NCI-H2081 (cell line): ENCODE measurements at places on chromosomes 7 and 10.

DNA sequence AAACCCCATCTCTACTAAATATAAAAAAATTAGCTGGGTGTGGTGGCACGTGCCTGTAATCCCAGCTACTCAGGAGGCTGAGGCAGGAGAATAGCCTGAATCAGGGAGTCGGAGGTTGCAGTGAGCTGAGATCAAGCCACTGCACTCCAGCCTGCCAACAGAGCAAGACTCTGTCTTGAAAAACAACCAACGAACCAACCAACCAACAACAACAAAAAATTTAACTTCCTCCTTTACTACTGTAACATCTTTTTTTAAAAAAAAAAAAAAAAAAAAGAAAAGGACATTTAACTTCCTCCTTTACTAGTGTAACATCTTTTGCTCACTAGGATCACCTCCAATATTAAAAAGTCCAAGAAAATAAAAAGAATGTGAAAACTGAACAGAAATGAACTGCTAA, 92.3 kb upstream of the TMEM168 start:
- DNase-seq, result no peak

DNA sequence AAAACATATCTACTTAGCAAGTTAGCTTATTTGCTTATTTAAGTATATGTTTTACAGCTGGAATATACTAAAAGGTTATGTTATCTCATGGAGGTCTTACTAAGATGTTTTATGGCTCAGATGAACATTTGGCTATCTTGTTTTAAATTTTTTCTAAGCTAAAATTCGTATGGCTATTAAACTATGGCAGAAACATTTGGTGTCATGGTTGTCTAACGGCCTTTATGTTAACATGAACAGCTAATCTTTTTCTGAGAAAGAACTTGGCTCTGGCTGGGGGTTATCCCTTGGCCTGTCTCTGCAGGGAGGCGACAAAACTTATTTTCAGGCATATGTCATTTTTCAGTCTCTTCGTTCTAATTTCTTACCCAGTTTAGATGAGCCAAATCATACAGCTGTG, 101.5 kb upstream of the MTPN start:
- DNase-seq, result no peak

DNA sequence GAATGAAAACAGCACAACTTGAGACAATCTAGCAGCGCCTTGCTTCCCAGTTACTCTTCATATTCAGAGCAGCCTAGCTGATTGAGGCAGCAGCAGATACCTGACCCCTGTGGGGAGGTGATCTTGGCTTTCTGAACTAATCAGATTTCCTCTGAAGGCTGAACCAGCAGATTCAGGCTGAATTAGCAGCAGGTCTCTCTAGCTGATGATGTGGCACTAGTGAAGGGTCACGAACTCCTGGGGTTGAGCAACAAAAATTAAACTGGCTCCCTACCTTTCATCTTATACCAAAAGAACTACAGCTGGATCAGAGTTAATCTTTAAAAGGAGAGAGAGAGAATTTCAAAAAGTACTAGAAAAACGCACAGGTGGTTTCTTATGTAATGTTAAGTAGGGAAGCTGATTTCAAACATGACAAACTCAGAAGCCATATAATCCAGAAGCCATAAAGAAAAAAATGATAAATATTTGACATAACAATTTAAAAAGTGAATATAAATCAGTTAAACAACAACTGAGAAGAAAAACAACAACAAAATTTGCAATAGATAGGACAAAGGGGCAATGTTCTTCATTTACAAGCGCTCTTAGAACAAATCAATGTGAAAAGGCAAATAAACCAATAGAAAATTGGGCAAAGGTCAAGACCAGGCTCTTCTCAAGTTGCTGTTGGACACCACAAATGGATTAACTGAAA, 13.5 kb downstream of the SLC25A13 start:
- no peak for DNase-seq

DNA sequence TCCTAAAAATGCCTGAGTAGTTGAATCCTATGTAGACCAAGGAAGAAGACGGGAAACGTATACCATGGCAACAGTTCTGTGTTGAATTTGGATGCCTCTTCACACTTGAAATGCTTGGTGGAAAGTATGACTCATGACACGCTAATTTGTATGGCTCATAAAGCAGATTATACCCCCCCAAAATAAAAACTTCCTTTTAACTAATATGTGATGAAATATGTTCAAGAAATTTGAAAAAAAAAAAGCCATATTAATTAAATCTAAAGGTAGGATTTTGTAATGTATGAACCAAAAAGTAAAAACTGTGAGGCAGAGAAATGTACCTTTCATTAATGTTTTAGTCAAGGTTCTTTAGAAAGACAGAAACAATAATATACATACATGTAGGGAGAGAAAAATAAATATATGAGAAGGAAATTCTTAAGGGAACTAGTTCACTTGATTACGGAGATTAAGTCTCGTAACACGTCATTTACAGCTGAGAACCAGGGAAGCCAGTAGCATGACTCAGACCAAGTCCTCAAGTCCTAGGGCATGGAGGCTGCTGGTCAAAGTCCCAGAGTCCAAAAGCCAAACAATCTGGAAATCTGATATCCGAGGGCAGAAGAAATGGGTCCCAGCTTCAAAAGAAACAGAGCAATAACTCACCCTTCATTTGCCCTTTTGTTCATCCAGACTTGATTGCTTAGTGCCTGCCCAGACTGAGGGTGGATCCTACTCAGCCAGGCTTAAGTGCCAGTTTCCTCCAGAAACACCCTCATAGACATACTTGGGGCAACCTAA, 485.1 kb downstream of the SEMA3D start:
- DNase-seq, result no peak

DNA sequence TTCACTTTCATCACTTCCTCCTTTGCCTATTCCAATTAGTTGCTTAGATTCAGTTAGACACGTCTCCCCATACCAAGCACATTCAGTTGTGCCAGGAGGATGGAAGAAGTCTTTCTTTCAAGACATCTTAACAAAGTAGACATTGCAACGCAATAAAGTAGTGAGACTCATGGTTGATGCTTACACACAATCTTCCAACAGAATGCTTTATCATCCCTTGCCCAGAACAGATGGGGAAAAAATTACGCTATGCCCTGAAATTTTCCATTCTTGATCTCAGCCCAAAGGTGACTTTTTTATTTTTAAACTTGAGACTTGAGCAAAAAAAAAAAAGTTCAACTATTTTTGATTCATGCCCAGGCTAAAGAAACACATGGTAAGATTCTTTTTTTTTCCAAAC, 74.9 kb downstream of the KCNMA1 start:
- DNase-seq, result no peak

DNA sequence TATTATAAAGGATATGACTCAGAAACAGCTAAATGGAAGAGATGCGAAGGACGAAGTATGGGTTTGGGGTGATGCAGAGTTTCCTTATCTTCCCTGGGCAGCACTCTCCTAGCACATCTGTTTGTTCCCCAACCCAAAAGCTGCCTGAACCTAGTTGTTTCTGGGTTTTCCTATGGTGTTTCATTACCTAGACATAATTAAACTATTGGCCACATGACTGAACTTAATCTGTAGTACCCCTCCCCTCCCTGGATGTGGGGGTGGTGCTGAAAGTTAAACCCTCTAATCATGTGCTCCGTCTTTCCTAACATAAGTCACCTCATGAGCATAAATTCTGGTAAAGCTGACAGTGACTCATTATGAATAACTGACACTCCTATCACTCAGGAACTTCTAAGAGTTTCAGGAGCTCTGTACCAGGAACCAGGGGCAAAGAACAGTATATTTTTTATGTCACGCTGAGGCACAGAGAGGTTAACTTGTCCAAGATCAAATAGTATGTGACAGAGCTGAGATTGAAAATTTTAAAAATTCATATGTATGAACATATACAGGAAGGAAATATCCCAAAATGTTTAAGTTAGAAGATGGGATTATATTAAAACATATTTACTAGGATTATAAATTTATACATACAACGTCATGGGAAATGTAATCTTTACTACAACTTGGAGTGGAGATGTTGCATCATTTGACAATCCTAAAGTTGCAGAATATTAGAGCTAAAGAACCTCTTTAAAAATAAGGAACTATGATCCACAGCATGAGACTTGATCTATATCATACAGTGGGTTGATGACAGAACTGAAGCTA, 4.8 kb downstream of the STRIP2 start:
- no peak for DNase-seq

GRCh38 chr10:7520507-7521485, 110.0 kb upstream of the SFMBT2 start:
- DNase-seq, result no peak

- no peak for DNase-seq
Measured at GRCh38 chr10:15201589-15202300, 33.3 kb upstream of the NMT2 start.

DNA sequence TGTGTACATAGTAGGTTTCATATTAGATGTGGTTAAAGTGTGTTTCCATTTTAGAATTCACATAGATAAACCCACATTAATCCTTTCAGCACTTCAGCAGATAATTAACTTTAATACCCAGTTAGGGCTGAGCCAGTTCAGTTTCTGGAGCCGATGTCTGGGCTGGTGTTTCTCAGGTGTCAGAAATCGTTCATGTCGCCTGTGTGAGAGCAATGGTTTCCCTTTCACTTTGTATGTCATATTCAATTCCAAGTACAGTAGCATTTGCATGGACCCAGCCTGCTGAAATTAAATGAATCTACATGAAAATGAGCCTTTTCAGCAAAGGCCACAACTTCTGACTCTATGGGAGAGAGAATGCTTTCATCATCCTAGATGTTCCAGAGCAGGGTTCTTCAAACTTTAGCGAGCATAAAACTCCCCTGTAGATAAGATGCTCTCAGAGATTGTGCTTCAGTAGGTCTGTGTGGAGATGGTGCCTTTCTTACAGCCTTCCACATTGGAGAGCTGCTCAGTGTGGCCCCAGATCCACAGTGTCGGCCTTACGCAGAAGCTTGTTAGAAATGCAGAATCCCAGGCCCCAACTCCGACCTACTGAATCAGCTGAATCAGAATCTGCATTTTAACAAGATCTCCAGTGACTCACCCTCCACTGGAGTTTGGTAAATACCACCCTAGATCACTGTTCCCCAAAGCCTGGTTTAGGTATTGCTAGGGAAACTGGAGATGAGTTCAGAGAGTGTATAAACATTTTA, 19.6 kb downstream of the WIPF3 start:
- DNase-seq, result peak; percentile 13

DNA sequence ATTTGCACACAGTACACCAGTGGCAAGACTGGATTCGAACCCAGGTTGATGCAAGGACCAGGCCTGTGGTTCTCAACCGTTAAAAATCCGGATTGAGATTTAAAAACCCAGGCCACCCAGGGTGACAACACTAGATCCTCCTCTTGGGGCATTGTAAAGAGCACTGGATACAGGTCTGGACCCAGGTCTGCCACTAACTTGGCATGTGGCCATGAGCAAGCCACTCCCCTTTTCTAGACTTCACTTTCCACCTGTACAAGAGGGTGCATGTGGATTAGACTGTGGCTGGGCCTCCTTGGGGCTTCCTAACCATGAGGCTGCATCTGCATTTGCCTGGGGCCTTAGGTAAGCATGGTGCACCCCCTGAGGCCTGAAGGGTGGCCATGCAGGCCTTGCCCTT, 21.7 kb upstream of the SLC29A3 start:
- no peak for DNase-seq

- DNase-seq, result no peak
Measured at GRCh38 chr7:77866370-77866769, 67.8 kb downstream of the PHTF2 start.

- no peak for DNase-seq
Measured at GRCh38 chr10:45580371-45581215, 92.0 kb downstream of the ZFAND4 start.

DNA sequence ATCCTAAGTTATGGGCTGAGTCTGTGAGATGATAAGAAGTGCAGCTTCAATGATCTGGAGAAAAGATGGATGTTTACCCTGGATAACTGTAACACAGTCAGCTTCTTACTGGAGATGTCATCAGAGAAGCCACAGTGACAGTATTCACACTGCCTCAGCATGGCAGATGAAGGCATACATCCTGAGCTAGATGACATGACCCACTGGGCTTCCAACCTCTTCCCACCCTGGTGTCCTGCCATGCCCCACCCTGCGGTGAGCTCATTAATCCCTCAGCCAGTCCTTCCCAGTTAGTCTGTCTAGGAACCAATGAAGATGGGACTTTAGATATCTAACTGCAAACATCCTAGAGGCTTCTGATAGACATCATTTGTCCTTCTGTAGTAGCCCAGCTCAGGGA, 213.8 kb downstream of the TAX1BP1 start:
- no peak for DNase-seq

DNA sequence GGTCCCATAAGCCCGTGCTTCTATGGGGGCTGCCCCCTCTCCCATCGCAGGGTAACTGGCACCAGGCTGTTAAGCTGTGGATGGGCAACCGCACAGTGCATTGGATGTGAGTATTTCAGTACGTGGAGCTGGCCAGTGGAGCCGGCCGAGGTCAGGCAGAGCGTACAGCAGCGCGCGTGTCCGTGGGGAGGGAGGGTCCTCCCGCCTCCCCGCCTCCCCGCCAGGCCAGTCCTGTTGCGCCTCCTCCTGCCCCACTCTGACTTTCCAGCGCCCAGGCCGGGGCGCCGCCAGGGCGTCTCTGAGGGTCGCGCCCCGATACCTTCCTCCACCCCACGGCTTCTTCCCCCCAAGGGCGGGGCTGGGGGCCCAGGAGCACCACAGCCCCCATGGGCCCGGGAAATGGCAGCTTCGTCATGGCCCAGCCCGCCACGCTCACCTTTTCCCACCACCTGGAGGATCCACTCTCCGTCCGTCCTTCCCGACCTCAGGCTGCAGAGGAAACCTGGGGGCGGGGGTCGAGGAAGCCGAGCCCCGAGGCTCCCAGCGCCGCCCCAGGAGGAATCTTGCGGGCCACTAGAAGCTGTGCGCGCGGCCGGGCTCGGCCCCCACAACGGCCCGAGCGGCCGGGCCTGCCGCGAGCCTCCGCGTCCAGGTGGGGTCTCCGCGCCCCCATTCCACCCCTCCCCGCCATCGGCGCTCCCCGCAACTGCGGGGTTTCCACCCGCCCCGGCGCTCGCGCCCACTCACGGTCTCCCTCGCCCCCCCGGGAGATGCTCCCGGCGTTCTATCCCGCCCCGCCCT, 831 bp upstream of the PFKP start:
- no peak for DNase-seq

- no peak for DNase-seq
Measured at GRCh38 chr10:123150986-123151736, 3.0 kb upstream of the BUB3 start.
